OCI-LY7 (cell line): ENCODE measurements at places on chromosomes 6 and 20. TPM values are rescaled to one million over a fixed set of nuclear protein-coding genes. Genes with fewer than 3 reads are reported as not detected.

PLCB4 gene
- not detected in 2 replicates for total RNA-seq

MCHR2 gene
- not detected in 2 replicates for total RNA-seq

IL17A gene
- not detected in 2 replicates for total RNA-seq

ERGIC3 gene
- total RNA-seq: 170 and 177 TPM in 2 replicates

COX4I2 gene
- not detected in 2 replicates for total RNA-seq

ULBP2 gene
- 2.6 and 3.0 TPM in 2 replicates for total RNA-seq

TBX18 gene
- not detected in 2 replicates for total RNA-seq

PTGIS gene
- total RNA-seq: not detected in 2 replicates

STK4 gene
- total RNA-seq: 140 and 150 TPM in 2 replicates

KCNQ2 gene
- not detected in 2 replicates for total RNA-seq

VSX1 gene
- not detected in 2 replicates for total RNA-seq

ZBTB12 gene
- total RNA-seq: 20.2 and 21.0 TPM in 2 replicates

TRDN gene
- not detected in 2 replicates for total RNA-seq

TBXT gene
- total RNA-seq: 4.2 and 5.3 TPM in 2 replicates

MEA1 gene
- total RNA-seq: 59.1 and 67.9 TPM in 2 replicates

GPR6 gene
- not detected in 2 replicates for total RNA-seq

SLC17A2 gene
- not detected in 2 replicates for total RNA-seq

PSORS1C1 gene
- total RNA-seq: not detected in 2 replicates

PXDC1 gene
- not detected in 2 replicates for total RNA-seq

GJA1 gene
- not detected in 2 replicates for total RNA-seq

MICB gene
- 32.4 and 33.9 TPM in 2 replicates for total RNA-seq

SLC52A3 gene
- not detected in 2 replicates for total RNA-seq

HSPA1B gene
- 40.1 and 60.9 TPM in 2 replicates for total RNA-seq

COL21A1 gene
- total RNA-seq: not detected in 2 replicates

GGTLC1 gene
- not detected in 2 replicates for total RNA-seq

TCF19 gene
- total RNA-seq: 54.5 and 56.7 TPM in 2 replicates

GMDS gene
- total RNA-seq: 26.8 and 34.9 TPM in 2 replicates

SLC25A27 gene
- 157 and 203 TPM in 2 replicates for total RNA-seq

PPP1R16B gene
- 41.3 and 45.4 TPM in 2 replicates for total RNA-seq

ADGRG6 gene
- total RNA-seq: not detected in 2 replicates

TNNC2 gene
- total RNA-seq: not detected in 2 replicates

KCNB1 gene
- 0.07 TPM in 1 of 2 replicates, not detected in the other for total RNA-seq

MAVS gene
- total RNA-seq: 35.5 and 37.2 TPM in 2 replicates

ALDH8A1 gene
- not detected in 2 replicates for total RNA-seq

AGER gene
- total RNA-seq: 26.9 and 29.9 TPM in 2 replicates

MKKS gene
- total RNA-seq: 5.6 and 5.9 TPM in 2 replicates

SYTL3 gene
- 0.89 TPM in 2 replicates for total RNA-seq

CST3 gene
- total RNA-seq: not detected in 2 replicates

WFDC10B gene
- total RNA-seq: not detected in 2 replicates

MYLK4 gene
- 0.24 and 0.36 TPM in 2 replicates for total RNA-seq

GJA10 gene
- not detected in 2 replicates for total RNA-seq

CTCFL gene
- total RNA-seq: not detected in 2 replicates

RAB44 gene
- total RNA-seq: not detected in 2 replicates

ELOVL4 gene
- not detected in 2 replicates for total RNA-seq

TXNDC5 gene
- total RNA-seq: 312 and 363 TPM in 2 replicates

SIRPG gene
- total RNA-seq: not detected in 2 replicates
